ENCODE measurements at places on chromosomes 11 and 22.
A peak's percentile ranks its signal among the peaks of the same experiment; 100 is the strongest.

DNA sequence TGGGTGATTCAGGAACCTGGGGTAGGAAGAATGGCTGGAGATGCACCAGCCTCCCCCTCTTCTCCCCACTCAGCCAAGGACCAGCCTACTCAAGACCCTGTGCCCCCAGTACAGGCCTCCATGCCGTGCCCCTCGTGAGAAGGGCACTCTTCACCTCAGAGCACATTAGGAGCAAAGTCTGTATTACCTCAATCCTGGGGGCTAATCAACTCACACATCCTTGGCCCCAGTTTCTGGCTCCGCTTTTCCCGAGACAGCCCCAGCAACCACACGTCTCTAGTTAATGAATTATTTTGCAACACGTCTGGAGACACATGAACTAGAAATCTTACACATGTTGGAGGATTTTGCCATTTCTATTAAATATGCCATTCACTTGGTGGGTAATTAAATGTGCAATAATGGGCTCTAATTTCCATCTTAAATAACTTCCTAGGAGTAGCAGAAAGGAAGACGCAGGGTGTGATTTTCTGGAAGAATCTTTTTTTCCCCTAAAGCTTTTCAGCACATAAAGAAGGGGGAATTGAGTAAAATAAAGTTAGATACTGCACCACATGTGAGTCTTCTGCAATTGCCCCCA, 63.0 kb downstream of the TMPRSS5 start:
- DNase-seq: no peak

GRCh38 chr11:71207563-71207962, 44.8 kb downstream of the SHANK2 start:
- no peak for DNase-seq

DNA sequence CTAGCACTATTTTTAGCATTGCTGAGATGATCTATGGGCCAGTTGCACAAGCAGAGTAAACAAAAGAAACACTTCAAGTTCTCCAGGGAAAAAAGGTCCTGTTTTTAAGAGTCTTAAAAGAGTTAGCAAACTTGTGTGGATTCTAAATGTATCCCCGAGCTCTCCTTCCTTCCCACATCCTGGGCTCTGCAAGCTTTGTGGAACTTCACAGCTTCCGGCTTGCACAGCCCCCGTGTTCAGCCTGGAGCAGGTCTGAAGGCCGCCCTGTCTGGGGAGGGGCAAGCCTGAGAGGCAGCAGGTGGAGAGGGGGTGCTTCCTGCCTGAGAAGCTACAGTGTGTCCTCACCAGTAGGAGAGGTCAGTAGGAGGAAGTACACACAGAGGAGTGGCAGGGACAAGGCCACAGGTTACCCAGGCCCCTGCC, 35.1 kb upstream of the SUSD2 start:
- DNase-seq: no peak

DNA sequence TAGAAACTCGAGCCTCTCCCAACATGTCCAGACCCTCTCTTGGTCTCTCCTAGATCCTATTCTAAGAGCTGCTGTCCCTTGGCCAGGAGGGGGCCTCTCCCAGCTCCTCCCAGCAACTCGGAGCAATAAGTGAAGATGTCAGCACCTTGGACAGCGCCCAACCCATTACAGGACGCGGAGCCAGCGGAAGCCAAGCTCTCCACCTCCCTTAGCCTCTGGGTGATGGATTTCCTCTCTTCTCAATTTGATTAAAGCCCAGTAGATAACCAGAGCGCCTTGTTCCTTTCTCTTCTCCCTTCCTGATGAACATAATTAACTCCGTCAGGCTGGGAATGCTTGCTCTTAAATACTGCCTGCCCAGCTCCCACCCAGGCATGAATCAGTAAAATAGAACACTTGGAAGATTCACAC, 26.2 kb upstream of the TPBGL start:
- peak; percentile 77 for DNase-seq

DNA sequence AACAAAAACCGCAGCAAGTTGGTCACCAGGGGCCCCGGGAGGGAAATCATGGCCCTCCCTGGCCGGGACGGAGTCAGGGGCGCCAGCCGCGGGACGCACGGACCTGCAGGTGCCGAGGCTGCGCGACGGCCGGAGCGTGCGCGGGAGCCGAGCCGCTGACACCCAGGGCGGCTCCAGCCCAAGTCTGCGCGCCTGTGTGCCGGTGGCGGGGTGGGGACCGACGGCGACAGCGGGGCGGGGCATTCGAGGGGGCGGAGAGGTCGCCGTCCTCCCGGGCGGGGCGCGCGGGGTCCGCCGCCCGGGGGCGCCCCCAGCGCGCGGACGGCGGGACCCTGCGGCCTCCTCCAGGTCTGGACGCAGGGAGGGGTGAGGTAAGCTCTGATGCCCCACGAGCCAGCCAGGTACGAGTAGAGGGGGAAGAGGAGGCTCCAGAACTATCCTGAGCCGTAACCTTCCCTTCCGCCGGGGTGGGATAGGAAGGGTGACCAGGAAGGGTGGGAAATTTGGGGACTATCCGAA, at the start of gene ESAM:
TSS of gene ESAM (minus strand) at position 186 of the 519 bp plus-strand sequence. CDS start at position 50, 136 bp downstream.
- peak; percentile 41 for DNase-seq

DNA sequence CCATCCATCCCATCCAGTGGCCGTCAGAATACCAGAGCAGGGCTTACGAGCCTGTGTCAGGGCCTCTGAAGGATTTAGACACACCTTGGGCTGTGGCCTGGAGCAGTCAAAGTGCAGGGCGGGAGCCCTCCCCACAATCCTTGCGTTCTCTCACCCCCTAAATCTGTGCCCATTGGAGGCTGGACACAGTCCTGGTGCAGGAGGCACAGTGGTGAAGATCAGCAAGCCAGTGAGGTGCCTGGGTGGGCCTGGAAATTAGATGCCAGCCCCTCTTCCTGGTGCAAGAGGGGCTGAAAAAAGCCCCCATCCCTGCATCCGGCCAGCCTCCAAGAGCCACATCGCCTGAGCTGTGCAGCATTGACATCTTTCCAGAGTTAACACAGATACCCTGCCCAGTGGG, 1045.8 kb downstream of the TBC1D22A start:
- no peak for DNase-seq

- no peak for DNase-seq
Measured at GRCh38 chr22:39463277-39463676, 6.5 kb downstream of the MGAT3 start.

GRCh38 chr11:26851696-26852095, 129.8 kb upstream of the SLC5A12 start:
- DNase-seq: no peak

DNA sequence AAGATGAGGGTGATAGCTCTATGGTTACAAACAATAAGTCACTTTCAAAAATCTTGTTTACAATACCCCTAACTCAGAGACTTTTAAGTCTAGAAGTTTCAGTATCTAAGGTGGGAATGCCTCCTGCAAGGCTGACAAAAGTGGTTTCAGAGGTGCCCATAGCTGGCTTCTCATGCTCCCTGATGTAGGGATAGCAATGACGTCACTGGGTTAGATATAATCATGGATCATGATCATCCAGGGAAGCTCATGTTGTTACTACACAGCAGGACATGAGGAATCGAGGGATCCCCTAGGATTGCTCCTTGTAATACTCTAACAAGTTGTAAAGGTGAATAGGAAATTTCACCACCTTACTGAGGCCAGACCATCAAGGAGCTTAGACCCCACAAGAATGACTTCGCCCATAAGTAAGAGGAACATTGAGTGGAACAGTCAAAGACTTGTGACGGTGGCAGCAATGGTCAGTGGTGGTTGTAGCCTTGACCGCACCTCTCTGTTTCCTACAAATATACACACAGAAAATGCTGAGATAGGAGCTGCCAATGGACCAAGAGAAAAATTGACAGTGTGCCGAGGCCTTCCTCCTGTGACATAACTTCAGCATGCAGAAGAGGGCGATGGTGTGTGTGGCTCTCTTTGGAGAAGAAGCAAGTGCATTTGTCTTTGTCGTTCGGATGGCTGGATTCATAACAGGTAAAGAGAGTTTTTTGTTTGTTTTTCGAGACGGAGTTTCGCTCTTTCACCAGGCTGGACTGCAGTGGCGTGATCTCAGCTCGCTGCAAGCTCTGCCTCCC, 15.6 kb downstream of the APOL4 start:
- no peak for DNase-seq

- DNase-seq: no peak
Measured at GRCh38 chr11:1484695-1485503, 1.7 kb downstream of the MOB2 start.

- peak; percentile 40 for DNase-seq
Measured at GRCh38 chr11:10943968-10944367, 86.1 kb upstream of the ZBED5 start.

DNA sequence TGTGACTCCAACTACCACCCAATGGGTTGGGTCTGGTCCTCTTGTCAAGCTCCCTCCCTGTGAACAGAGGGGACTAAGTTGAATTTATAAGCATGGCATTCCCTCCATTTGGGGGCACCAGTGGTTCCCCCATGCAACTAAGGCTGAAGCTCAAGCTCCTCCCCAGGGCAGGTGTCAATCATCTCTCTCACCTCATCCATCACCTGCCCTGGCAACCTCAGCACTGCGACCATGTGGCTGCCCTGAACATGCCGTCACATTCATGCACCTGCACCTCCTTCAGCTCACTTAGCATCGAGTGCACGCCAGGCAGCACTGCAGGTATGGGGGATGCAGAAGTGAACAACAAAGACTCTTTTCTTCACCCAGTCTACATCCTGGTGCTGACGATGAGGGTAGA, 799.3 kb downstream of the TBC1D22A start:
- no peak for DNase-seq

DNA sequence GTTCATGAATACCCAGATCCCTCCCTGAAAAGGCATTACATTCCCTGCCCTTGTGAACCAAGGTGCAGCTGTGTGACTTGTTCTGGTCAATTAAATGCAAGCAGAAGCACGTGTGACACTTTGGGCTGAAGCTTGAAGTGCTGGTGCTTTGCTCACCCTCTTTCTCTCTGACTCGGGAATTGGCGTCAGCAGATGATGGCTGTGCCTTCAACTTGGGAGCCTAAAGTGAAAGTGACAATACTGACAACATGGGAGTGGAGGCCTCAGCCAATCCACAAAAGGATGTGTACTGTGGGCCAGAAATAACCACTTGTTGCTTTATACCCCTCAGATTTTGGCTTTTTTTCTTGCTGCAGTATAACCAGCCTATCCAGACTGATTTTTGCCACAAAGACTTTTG, 148.3 kb upstream of the THY1 start:
- DNase-seq: no peak

DNA sequence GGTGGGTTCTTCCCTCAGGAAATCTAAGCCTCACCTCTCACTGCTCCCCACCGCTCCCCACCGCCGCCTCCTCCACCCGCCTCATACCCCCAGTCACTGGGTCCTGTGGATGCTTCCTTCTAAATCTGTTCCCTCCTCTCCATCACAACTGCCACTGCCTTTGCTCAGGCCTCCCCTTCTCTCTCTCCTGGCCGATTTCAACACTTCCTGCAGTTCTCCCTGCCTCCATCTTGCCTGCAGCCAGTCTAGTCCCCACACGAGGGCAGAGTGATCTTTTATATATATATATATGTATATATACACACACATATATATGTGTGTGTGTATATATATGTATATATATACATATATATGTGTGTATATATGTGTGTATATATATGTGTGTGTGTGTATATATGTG, 27.8 kb downstream of the CREB3L1 start:
- DNase-seq: no peak

DNA sequence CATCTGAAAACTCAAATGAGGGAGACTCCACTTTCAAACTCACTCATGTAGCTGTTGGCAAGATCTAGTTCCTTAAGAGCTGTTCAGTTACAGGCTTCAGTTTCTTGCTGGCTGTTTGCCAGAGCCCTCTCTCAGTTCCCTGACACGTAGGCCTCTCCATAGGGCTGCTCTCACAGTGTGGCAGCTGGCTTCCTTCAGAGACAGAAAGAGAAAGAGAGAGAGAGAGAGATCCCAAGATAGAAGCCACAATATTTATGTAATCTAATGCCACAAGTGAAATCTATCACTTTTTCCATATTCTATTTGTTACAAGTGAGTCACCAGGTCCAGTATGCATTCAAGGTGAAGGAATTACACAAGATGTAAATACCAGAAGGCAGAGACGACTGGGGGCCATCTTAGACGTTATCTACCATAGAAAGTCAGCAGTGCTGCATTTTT, 168.8 kb downstream of the RCN1 start:
- peak; percentile 16 for DNase-seq

Measured in AG08396 (cell line).